ENCODE measurements at places on chromosomes 5 and 9.
A peak's percentile ranks its signal among the peaks of the same experiment; 100 is the strongest.

- no peak overlapping the region for H3K4me3 ChIP-seq
- H3K27ac ChIP-seq = no peak overlapping the region
- peaks cover 11% of the 10 kb centered on the region for H3K4me1 ChIP-seq
- peak; percentile 73 for DNase-seq
Observed at GRCh38 chr9:95772320-95773052, 103.0 kb upstream of the ERCC6L2 start.

DNA sequence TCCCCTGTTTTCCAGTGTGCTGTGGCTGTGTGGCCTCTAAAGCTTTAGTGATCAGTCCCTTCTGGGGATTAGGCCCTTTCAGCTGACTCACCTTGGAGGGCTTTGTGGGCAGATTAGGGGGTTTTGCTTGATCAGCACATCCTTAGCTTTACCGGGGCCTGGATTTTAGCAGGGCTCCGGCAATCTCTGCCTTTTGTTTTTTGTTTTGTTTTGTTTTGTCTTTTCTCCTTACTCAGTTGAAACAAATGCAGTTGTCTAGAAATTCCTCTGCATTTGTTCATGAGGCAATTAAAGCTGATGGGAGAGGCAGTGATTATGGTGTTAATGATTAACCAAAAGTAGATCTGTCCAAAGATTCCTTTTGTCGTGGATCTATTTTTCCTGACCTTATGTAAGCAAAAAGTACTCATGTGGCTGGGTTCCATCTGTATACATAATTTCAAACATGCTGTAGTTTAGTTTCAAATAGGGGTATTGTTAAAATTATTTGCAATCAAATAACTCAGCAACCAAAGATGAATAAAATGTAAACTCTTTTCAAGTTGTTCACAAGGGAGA lies 5.2 kb upstream of the TDRD7 start:
- no peak for DNase-seq
- peaks cover 15% of the 10 kb centered on the region for H3K27me3 ChIP-seq
- H3K4me1 ChIP-seq = no peaks in the 10 kb centered on the region
- H3K27ac ChIP-seq = no peak overlapping the region
- H3K4me3 ChIP-seq = no peak overlapping the region

- peak; percentile 34 for DNase-seq
- peaks cover 2% of the 10 kb centered on the region for H3K4me1 ChIP-seq
- no peak overlapping the region for H3K4me3 ChIP-seq
- H3K36me3 ChIP-seq = no peaks in the 10 kb centered on the region
Observed at GRCh38 chr5:38835887-38836286, 9.9 kb upstream of the OSMR start.

DNA sequence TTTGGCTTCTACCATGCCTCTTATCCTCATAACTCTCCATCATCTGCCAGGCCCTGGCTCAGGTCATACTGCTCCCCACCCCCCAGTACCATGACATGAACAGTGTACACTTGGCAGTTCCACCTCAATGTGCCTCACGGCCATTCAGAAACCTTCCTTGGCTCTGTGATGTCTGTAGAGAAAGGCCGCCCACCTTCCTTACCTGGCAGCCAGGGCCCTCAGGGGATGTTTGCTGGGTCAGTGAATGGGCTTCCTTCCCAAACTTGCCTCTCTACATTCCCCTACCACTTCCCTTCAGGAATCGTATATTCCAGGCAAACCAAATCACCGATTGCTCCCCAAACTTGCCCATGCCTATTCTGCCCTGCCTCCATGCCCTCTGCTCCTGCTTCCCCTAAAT lies 101.1 kb downstream of the PSD2 start:
- H3K4me3 ChIP-seq = no peak overlapping the region
- no peaks in the 10 kb centered on the region for H3K36me3 ChIP-seq
- no peak for DNase-seq
- H3K27me3 ChIP-seq = peaks cover 6% of the 10 kb centered on the region

DNA sequence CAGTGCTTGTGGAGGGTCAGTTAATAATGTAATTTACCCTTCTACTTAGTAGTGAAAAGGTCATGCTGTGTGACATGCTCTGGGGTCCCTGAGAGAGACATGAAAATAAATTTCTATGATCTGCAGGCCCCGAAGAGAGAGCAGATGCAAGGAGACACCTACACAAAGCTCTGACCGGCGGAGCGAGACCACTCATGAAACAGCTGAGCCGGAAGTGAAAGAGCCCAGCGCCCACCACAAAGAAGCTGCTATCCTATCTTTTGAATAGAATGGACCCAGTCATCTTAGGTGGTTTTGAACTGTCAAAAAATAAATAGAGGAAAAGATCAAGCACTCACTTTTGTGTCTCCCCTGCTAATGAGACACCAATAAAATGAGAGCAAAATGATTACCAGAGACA lies 190.0 kb downstream of the MED10 start:
- H3K36me3 ChIP-seq = no peaks in the 10 kb centered on the region
- H3K27ac ChIP-seq = no peak overlapping the region
- H3K4me3 ChIP-seq = no peak overlapping the region

DNA sequence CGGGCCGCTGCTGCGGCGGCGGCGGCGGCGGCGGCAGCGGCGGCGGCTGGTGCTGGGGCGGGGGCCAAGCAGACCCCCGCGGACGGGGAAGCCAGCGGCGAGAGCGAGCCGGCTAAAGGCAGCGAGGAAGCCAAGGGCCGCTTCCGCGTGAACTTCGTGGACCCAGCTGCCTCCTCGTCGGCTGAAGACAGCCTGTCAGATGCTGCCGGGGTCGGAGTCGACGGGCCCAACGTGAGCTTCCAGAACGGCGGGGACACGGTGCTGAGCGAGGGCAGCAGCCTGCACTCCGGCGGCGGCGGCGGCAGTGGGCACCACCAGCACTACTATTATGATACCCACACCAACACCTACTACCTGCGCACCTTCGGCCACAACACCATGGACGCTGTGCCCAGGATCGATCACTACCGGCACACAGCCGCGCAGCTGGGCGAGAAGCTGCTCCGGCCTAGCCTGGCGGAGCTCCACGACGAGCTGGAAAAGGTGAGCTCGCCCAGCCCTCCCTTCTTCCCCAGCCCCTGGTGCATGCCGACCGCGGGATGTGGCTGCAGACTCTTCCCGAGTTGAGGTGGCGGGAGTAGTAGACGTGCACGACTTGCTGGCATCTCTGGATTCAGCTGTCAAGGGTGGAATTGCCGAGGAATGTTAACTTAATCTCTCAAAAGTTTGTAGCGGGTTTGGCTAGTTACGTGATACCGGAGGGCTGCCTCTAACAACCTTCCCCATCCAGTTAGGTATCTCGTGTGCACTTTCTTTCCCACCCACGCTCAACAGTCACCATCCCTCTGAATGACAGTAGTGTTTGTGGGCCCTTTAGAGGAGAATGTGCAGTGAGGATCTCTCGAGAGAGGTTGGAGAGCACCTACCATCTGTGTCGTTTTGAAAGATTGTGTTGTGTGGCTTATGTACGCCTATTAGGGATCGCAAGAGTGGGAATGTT lies 932 bp downstream of the SLC12A2 start:
- no peaks in the 10 kb centered on the region for H3K36me3 ChIP-seq
- H3K27ac ChIP-seq = peak overlapping the region; percentile 46
- peaks cover 3% of the 10 kb centered on the region for H3K4me1 ChIP-seq
- peak; percentile 52 for DNase-seq
- no peaks in the 10 kb centered on the region for H3K27me3 ChIP-seq

DNA sequence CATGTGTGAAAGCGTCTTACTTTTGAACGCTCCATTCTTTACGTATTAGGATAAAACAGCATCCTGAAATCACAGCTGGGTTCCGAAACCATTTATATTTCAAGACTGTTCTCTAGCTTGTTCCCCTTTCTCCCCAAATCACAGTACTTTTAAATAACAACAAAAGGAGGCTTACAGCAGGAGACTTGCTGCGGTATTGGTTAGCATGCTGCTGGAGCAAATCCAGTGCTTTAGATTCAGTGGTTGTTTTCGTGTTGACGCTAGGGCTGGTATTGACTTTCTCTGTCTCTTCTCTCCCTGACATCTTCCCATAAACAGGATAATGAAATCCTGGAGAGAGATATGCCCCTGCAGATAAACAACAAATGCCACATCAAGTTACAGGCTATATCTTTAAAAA lies 103.1 kb downstream of the ZNF608 start:
- no peaks in the 10 kb centered on the region for H3K4me1 ChIP-seq
- no peak for DNase-seq
- no peaks in the 10 kb centered on the region for H3K36me3 ChIP-seq
- H3K4me3 ChIP-seq = no peak overlapping the region
- no peak overlapping the region for H3K27ac ChIP-seq

GRCh38 chr5:73899055-73899454 lies 273.1 kb downstream of the ARHGEF28 start:
- no peak overlapping the region for H3K4me3 ChIP-seq
- H3K27ac ChIP-seq = no peak overlapping the region
- H3K27me3 ChIP-seq = no peaks in the 10 kb centered on the region
- no peaks in the 10 kb centered on the region for H3K4me1 ChIP-seq
- no peak for DNase-seq

- H3K36me3 ChIP-seq = peaks cover 14% of the 10 kb centered on the region
- H3K4me1 ChIP-seq = no peaks in the 10 kb centered on the region
- no peaks in the 10 kb centered on the region for H3K27me3 ChIP-seq
- H3K27ac ChIP-seq = no peak overlapping the region
Observed at GRCh38 chr9:135817951-135818717, 89.2 kb downstream of the CAMSAP1 start.

- H3K27me3 ChIP-seq = no peaks in the 10 kb centered on the region
- H3K4me1 ChIP-seq = no peaks in the 10 kb centered on the region
- no peak overlapping the region for H3K4me3 ChIP-seq
- H3K27ac ChIP-seq = no peak overlapping the region
Observed at GRCh38 chr9:80127920-80128319, 556.2 kb downstream of the TLE4 start.

GRCh38 chr9:75996726-75997125 lies 106.3 kb downstream of the PCSK5 start:
- no peak for DNase-seq
- no peak overlapping the region for H3K27ac ChIP-seq
- H3K27me3 ChIP-seq = no peaks in the 10 kb centered on the region
- no peaks in the 10 kb centered on the region for H3K36me3 ChIP-seq

- H3K36me3 ChIP-seq = no peaks in the 10 kb centered on the region
- H3K4me3 ChIP-seq = no peak overlapping the region
- H3K4me1 ChIP-seq = no peaks in the 10 kb centered on the region
- DNase-seq = no peak
- peaks cover 4% of the 10 kb centered on the region for H3K27me3 ChIP-seq
Observed at GRCh38 chr5:133114166-133114932, 62.5 kb downstream of the HSPA4 start.

DNA sequence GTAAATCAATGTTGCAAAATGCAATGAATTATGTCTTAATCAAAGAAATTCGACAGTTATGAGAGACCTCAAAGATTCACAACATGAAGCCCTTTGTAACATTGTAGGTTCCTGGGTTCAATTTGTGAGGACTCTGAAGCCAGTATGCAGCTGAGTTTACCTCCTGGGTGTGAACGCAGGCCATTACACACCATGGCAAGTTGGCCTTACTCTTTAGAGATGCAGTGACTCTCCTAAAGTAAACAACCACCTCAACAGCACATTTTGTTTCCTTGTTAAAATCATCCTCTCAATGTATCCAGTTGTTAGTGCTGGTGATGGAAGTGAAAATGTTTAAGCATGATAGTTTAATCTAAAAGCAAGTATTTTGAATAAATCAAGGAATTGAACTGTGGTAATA lies 73.8 kb downstream of the JAKMIP2 start:
- H3K4me3 ChIP-seq = no peak overlapping the region
- no peak for DNase-seq
- no peaks in the 10 kb centered on the region for H3K4me1 ChIP-seq
- H3K27me3 ChIP-seq = no peaks in the 10 kb centered on the region
- no peaks in the 10 kb centered on the region for H3K36me3 ChIP-seq

GRCh38 chr9:34623374-34624235 lies 3.3 kb upstream of the DCTN3 start:
- H3K36me3 ChIP-seq = no peaks in the 10 kb centered on the region
- H3K27me3 ChIP-seq = peaks cover 56% of the 10 kb centered on the region
- H3K27ac ChIP-seq = no peak overlapping the region
- DNase-seq = no peak

DNA sequence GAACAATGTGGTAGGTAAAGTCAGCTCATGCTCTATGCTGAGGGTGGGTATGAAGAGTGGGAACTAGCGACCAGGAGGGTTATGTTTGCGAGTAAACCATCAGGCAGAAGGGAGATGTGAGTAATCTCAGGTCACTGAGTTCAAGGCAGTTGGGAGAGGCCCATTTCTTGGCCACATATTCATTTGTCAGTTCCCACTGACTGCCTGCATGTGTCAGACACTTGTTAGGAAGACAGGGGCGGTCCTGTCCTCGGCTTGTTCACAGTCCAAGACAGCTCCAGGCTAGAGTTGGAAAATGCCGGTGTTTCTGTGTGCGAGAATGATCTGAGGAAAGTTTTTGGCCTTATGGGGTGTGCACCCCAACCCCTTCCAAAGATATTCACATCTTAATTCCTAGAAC lies 48.6 kb upstream of the GDNF start:
- H3K27me3 ChIP-seq = no peaks in the 10 kb centered on the region
- H3K27ac ChIP-seq = no peak overlapping the region
- H3K36me3 ChIP-seq = no peaks in the 10 kb centered on the region

DNA sequence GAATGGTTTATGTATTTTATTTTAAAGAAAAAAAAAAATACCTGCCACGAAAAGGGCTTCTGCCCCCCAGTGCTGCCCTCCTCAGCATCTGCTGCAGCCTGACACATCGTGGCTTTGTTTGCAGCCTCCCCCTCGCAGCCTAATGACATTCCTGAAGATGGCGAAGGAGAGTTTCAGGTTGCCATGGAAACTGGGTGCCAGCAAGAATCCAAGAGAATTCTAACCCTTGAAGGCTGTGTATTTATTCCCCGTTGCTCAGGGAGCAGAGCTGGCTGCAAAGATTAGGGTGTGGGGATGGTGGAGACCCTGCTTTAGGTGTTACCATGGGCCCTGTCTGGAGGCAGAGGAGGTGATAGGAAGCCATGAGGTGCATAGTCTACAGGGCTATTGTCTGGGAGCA lies 126.6 kb downstream of the NSG2 start:
- no peak overlapping the region for H3K27ac ChIP-seq
- no peaks in the 10 kb centered on the region for H3K4me1 ChIP-seq
- no peak for DNase-seq
- no peaks in the 10 kb centered on the region for H3K27me3 ChIP-seq
- H3K36me3 ChIP-seq = no peaks in the 10 kb centered on the region

DNA sequence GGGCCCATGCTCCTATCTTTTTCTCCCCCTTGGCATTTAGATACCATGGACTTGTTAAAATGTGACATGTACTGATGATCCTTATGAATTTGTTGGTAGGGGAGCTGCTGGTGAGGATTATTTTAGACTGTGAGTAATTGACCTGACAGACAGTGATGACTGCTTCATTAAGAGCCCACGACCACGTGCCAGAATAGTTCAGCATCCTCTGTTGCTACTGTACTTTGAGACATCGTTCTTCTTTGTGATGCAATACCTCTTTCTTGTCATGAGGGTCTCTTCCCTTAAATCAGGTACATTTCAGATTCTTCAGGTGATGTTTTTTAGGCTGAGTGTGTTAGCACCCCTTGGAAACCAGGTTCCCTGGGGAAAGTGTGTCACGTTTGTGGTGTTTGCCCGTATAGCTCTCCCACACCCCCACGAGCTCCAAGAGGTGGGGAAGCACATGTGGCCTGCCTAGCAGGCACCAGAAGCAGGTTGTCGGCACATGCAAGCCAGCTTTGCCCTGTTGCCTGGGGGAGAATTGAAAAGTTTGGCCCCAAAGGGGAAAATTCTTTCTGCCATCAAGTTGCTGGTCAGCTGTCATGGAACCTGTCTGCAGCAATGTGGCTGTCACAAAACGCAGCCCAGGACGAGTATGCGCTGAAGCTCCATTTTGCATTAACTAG lies 25.1 kb downstream of the QRFP start:
- DNase-seq = no peak
- no peak overlapping the region for H3K4me3 ChIP-seq
- peaks cover 31% of the 10 kb centered on the region for H3K36me3 ChIP-seq
- H3K27ac ChIP-seq = no peak overlapping the region

Data from fibroblast of lung (primary cell).